PC-9 (cell line): ENCODE measurements at places on chromosomes 16 and 17.

DNA sequence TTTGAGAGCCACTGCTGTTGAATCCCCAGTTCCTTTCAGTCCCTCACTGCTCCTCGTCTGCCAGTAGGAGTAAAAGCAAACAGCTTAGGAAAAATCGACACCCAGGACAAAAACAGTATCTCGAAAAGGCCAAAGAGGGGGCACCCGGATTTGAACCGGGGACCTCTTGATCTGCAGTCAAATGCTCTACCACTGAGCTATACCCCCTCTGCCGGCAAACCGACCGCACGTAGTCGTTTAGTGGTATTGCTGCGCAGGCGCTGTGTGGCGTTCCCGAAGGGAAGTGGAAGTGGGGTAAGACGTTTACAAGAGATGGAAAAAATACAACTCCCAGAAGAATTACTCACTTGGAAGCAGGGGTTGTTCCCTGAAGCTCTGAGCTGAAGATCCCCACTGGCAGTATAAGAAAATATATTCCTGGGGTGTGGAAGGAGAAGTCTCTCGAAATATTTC lies 2.2 kb upstream of the PLXDC1 start:
- H3K4me3 ChIP-seq = peak overlapping the region; percentile 73
- no peaks in the 10 kb centered on the region for H3K27me3 ChIP-seq
- DNase-seq = peak; percentile 79
- H3K36me3 ChIP-seq = no peaks in the 10 kb centered on the region
- H3K27ac ChIP-seq = no peak overlapping the region
- H3K4me1 ChIP-seq = peaks cover 8% of the 10 kb centered on the region

DNA sequence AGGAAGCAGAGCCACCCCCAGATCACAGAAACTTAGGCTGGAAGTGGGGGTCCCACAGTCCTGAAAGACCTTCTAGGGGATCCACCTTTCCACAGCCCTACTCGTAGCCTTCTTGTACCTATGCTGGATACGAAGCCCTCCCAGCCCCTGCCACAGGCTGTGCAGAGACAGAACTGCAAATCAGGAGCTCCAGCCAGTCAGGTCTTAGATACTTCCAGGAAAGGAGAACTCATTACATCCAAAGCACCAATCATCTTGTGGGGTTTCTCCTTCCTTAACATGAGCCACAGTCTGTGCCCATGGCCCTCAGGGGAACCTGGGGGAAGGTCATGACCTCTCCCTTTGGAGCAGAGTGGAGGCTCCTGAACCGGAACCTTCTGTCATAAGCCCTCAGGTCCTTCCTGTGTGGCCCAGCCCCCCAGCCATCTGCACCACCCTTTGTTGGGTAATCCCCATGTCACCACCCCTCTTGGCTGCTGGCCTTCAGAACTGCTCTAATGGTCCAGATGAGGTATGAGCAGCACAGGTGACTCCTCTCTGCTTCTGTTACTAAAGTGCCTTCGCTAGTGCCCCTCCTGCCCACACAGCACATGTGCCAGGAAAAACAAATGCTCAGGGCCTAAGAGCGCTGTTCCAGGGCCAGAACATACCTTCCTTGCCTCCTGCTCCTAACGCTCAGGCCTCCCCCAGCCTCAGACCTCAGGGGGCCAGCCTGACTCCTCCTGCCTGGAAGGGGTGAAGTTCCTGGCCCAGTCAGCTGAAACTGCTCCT lies 14.6 kb downstream of the SRCIN1 start:
- no peaks in the 10 kb centered on the region for H3K27me3 ChIP-seq
- H3K4me1 ChIP-seq = peaks cover 47% of the 10 kb centered on the region
- H3K4me3 ChIP-seq = no peak overlapping the region

DNA sequence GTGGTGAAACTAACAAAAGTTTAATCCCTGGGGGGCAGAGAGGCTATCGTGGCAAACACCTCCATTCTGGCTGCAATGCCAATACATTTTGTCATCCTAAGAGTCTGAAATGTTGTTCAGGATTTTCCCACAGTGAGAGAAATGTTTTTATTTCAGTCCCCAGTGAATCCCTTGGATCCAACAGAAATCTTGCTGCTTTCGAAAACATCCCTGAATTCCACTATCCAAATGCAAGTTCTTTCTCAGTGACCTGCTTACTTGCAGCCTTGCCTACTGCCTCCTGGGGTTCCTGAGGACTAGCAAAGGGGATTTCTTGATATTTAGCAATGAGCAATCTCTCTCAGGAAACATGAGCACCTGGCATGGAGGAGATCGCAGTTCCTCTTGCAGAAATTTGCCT lies 202.1 kb upstream of the IRX3 start:
- no peaks in the 10 kb centered on the region for H3K27me3 ChIP-seq
- DNase-seq = no peak
- H3K36me3 ChIP-seq = no peaks in the 10 kb centered on the region
- H3K27ac ChIP-seq = no peak overlapping the region
- no peak overlapping the region for H3K4me3 ChIP-seq
- peaks cover 12% of the 10 kb centered on the region for H3K4me1 ChIP-seq

DNA sequence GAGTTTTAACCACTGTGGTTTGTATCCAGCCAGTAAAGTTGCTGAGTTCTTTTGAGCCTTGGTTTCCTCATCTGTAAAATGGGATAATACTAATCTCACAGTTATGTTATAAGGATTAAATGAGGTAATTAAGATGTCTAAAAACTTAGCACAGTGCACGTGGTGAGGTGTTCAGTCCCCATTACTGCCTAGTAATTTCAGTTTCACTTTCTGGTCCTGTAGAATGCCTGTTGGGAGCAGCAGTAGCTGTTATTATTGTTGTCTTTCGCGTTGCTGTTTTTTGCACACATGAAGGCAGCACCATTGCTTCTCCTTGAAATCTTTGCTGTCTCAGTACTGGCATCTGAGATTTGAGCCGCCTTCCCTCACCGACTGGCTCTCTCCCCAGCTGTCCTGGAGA lies 182.4 kb downstream of the DNAH9 start:
- H3K27ac ChIP-seq = no peak overlapping the region
- H3K4me1 ChIP-seq = no peaks in the 10 kb centered on the region
- no peak overlapping the region for H3K4me3 ChIP-seq
- H3K27me3 ChIP-seq = no peaks in the 10 kb centered on the region
- no peak for DNase-seq

- no peak overlapping the region for H3K4me3 ChIP-seq
- DNase-seq = no peak
- peaks cover 13% of the 10 kb centered on the region for H3K4me1 ChIP-seq
- H3K36me3 ChIP-seq = no peaks in the 10 kb centered on the region
- H3K27me3 ChIP-seq = no peaks in the 10 kb centered on the region
Observed at GRCh38 chr17:78842881-78843565, 2.4 kb upstream of the USP36 start.

- no peak for DNase-seq
- no peak overlapping the region for H3K27ac ChIP-seq
- no peak overlapping the region for H3K4me3 ChIP-seq
- peaks cover 29% of the 10 kb centered on the region for H3K4me1 ChIP-seq
- no peaks in the 10 kb centered on the region for H3K27me3 ChIP-seq
- H3K36me3 ChIP-seq = no peaks in the 10 kb centered on the region
Observed at GRCh38 chr16:73031155-73031866, 16.6 kb downstream of the ZFHX3 start.

DNA sequence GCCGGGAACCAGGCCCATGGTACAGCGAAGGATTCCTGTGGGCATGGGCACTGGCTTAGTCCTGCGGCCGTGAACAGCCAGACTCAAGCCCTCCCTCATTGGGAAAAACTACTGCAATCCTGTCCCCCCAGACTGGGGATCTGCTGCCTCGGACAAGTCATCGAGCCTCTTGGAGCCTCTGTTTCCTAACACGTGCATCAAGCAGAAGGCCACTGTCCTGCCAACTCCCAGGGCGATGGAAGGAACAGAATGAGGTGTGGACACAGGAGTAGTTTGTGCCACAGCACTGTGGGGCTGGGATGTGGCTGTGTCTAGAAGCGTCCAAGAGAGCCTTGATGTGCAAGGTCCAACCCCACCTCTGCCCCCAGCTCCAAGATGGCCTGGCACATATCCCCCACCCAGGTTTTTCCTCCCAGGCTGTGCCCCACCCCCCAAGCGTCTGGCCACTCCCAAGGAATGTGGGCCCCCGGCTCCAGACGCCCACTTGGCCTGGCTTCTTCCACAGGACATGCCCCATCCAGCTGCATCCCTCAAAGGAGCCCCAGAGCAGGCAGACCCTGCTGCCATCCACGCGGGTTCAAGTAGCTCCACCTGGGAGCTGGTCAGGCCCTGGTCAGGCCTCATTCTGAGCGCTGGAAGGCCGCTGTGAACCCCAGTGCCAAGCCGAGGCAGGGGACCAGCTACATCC lies 3.4 kb downstream of the CAMKK1 start:
- H3K27me3 ChIP-seq = no peaks in the 10 kb centered on the region
- no peak overlapping the region for H3K4me3 ChIP-seq
- H3K36me3 ChIP-seq = no peaks in the 10 kb centered on the region
- H3K27ac ChIP-seq = peak overlapping the region; percentile 67; the same call in 1 of the 2 replicates
- no peak for DNase-seq
- H3K4me1 ChIP-seq = peaks cover 75% of the 10 kb centered on the region

- no peak overlapping the region for H3K4me3 ChIP-seq
- no peak overlapping the region for H3K27ac ChIP-seq
- no peaks in the 10 kb centered on the region for H3K4me1 ChIP-seq
- H3K36me3 ChIP-seq = no peaks in the 10 kb centered on the region
Observed at GRCh38 chr16:10181196-10182162, 749 bp downstream of the GRIN2A start.

- H3K27ac ChIP-seq = peak overlapping the region; percentile 79
- H3K36me3 ChIP-seq = no peaks in the 10 kb centered on the region
- H3K27me3 ChIP-seq = no peaks in the 10 kb centered on the region
- no peak overlapping the region for H3K4me3 ChIP-seq
Observed at GRCh38 chr16:15572329-15573001, 70.5 kb downstream of the MARF1 start.

GRCh38 chr17:61487989-61488595 lies 35.9 kb downstream of the TBX4 start:
- no peaks in the 10 kb centered on the region for H3K36me3 ChIP-seq
- H3K4me3 ChIP-seq = no peak overlapping the region
- H3K27ac ChIP-seq = no peak overlapping the region
- DNase-seq = no peak
- no peaks in the 10 kb centered on the region for H3K27me3 ChIP-seq

- no peaks in the 10 kb centered on the region for H3K4me1 ChIP-seq
- no peak overlapping the region for H3K27ac ChIP-seq
- DNase-seq = no peak
- no peaks in the 10 kb centered on the region for H3K36me3 ChIP-seq
- no peaks in the 10 kb centered on the region for H3K27me3 ChIP-seq
Observed at GRCh38 chr17:15231851-15232516, 33.1 kb downstream of the PMP22 start.

DNA sequence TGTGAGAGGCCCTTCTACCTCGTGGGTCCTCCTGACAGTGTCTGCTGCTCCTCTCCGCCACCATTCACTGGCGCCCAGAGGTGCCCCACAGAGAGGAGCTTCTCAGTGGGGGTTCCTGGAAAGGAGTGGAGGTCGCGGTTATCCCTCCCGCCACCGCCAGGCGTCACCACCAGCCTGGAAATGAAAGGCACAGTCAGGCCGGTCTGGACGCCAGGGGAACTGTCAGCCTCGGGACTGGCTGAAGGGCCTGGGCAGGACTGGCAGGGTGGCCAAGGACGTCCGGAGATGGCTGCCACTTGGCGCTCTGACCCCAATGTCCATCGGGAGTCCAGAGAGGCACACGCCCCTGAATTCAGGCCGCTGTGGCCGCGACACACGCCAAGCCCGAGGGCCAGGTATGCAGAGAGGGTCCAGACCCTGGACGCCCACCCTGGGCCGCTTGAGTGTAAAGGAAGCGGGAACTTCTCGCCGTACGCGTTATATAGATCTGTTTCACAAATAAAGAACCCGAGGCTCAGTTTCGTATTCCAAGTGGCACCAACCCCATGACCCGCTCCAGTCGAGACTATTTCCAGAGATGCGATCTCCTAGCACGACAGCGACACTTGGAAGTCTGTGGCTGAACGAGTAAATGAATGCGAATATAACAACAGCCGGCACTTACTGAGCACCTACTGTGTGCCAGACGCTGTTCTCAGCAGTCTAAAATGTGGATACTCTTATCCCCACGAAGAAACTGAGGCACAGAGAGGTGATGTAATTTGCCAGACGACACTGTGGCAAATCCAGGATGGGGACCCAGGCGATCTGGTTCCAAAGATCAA lies 7.6 kb upstream of the NXPH3 start:
- H3K27me3 ChIP-seq = peaks cover 28% of the 10 kb centered on the region
- no peak overlapping the region for H3K27ac ChIP-seq
- H3K4me3 ChIP-seq = peak overlapping the region; percentile 38; the same call in 1 of the 2 replicates
- 0 out of 2 replicates have a peak, but pooled peaks cover 6% of the 10 kb centered on the region for H3K4me1 ChIP-seq
- DNase-seq = peak; percentile 69
- no peaks in the 10 kb centered on the region for H3K36me3 ChIP-seq

DNA sequence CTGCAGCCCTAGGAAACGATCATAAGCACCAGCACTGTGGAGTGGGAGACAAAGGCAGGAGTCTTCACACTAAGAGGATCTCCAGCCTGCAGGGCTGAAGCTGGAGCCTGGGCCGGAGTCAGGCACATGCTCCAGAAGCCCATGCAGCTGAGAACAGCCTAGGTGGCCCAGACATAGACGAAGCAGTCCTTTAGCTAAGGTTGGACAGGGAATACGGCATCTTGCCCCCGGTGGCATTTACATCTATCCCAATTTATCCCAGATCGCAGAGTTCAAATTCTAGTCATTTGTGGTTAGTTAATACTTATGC lies 13.9 kb downstream of the TSPOAP1 start:
- H3K27me3 ChIP-seq = peaks cover 71% of the 10 kb centered on the region
- no peak for DNase-seq
- no peak overlapping the region for H3K4me3 ChIP-seq
- no peak overlapping the region for H3K27ac ChIP-seq

DNA sequence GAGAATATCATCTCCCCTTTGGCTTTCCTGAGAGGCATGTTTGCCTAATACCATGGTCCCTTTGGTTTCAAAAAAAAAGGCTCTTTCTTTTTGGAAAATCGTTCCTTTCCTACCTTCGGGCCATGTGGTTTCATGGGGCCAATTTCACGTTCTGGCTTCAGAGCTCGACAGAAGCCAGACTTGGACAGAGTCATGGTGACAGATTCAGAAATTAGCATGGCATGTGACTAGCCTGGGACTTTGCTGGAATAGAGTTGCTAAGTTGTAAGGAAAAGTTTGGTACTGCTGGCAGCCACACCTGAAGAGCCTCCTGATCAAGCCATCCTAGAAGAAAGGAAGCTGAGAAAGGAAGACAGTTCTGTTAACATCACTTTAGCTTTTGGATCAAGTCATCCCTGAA lies 2.4 kb upstream of the VWA3A start:
- no peaks in the 10 kb centered on the region for H3K27me3 ChIP-seq
- no peaks in the 10 kb centered on the region for H3K36me3 ChIP-seq
- no peaks in the 10 kb centered on the region; the same call in 1 of the 2 replicates for H3K4me1 ChIP-seq
- H3K27ac ChIP-seq = no peak overlapping the region
- H3K4me3 ChIP-seq = no peak overlapping the region

- no peak overlapping the region for H3K4me3 ChIP-seq
- H3K36me3 ChIP-seq = no peaks in the 10 kb centered on the region
Observed at GRCh38 chr16:77183137-77183536, 7.9 kb upstream of the MON1B start.
